ENCODE measurements at places on chromosomes 3 and 15.

GRCh38 chr15:32030795-32031194, 480 bp downstream of the CHRNA7 start:
- no peak for DNase-seq

GRCh38 chr3:24773798-24774197, 279.1 kb upstream of the THRB start:
- DNase-seq: no peak

DNA sequence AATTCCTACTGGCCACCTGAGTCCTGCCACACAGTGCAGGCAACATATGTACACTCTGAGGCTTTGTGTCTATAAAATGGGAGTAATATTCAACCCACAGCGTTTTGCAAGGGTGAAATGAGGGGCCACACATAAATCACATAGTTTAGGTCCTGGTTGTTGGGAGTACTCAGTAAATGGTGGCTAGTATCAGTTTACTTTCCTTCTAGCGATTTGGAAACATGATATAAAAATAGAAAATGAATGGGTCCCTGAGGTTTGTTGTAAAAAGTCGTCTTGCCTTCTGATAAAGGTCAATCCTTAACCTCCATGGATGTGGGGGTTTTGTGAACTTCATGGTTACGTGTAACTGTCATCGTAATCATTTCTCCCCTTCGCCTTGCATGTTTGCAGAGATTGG, 472.4 kb downstream of the EPHB1 start:
- no peak for DNase-seq

GRCh38 chr15:77966540-77967234, 110.8 kb downstream of the TBC1D2B start:
- no peak for DNase-seq

DNA sequence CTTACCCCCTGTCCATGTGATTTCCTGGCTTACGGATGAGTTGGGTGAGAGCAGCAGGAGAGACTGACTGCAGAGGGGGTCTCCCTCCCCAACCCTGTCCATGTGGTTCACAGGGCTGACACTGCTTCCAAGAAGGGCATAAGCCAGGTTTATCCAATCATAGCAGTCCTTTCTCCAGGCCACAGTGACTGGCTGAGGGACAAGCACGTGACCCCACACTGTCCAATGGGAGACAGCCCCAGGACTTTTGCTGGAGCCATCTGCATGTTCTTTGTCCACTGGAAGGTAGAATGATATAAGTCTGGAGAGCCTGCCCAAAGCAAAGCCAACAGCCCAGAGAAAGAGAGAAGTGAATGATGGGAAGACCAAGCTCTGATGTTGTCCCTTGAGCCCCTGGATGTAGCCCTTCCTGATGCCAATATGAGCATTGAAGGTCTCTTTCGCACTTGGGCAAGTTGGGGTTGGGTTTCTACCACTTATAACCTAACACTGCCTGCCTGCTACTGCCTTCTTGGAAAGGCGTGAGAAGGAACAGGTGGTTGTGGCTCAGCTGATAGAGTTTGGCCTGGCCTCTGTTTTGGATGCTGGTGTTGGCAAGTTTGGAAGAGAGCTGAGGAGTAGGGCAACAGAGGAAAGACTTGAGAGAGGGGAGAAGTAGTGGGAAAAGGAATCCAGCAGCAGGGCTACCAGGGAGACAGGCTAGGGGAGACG, 41.3 kb upstream of the GRIP2 start:
- no peak for DNase-seq

DNA sequence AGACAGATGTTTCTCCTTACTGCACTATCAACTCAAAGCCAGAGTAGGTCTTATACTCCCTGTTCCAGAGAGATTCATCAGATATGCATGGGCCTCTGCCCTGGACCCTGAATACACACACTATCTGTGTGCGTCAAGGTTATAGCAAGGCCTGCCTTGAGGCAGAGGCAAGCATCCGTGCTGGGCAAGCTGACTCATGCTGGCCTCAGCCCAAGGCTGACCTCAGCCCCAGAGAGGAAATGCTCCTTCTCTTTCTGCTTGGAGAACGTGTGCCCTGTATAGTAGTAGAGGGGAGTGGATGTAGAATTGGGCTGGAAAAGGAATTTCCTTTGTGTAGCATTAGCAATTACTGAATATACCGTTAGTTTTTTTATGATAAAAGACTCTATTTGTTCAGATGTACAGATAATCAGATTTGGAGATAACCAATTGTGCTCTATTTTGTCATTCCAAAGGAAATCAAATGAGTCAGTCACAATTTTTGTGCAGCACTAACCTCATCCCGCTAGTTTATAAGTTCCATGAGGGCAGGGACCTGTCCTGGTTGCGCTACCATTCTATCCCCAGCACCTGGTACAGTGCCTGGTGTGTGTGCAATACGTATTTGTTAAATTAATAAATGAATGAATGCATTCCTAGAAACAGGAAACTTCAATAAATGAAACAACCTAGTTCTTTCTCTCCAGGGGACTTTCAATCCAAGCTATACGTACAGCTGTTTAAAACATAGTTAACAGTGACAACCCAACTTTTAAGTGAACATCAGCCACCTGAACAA, 13.3 kb upstream of the PAQR9 start:
- no peak for DNase-seq

DNA sequence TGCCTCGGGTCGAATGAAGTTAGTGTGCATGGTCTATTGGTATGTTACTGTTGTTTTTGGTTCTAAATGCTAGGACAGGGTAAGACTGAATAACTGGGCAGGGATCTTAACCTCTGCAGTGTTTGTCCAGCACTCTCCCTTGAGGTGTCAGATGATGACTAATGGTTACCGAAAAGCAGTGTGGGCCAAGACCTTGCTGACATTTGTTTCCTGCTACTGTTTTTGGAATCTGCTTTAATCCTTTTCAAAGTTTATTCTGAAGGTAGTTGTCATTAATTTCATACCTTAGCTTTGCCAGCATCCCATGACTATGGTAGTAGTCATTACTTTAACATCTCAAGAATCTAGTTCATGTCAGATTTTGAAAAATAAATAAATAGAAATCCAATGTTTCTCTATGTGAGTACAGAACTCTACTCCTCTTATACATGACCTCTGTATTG, 117.0 kb downstream of the P3H2 start:
- no peak for DNase-seq

DNA sequence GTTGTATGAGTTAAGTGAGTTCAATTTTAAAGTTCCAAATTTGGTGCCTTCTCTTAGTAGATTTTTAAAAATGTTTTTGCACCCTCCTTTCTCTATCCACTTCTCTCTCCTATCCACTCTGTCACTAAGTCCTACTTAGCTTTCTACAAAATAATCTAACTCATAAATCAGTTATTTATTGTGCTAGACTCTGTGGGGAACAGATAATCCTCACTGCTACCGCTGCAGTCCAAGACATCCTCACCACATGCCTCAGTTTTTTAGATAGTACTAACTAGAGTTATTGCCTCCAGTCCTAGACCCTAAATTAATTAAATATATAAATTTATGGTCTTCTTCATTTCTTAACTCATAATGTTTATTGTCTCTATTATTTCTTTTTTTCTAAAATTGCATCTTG, 576.3 kb downstream of the GRM7 start:
- no peak for DNase-seq

DNA sequence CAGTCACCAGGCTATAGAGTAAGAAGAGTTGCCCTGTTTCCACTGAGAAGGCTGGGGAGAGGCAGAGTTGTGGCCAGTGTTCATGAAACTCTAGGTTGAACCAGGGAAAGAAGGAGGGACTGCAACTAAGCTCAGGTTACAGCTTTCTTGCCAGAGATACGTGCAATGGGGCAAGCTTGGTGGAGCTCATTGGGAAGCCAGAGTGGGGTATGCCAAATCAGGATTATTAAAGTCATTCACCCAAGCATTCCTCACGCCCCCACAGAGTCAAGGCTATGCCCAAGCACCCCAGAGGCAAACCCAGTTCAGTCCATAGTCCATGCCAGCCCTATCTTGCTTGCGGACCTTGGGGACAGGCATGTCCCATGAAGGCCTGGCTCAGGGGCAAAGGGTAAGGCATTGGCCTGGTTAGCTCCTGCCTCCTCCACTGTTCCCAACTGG, 17.6 kb downstream of the SLC6A20 start:
- DNase-seq: no peak

DNA sequence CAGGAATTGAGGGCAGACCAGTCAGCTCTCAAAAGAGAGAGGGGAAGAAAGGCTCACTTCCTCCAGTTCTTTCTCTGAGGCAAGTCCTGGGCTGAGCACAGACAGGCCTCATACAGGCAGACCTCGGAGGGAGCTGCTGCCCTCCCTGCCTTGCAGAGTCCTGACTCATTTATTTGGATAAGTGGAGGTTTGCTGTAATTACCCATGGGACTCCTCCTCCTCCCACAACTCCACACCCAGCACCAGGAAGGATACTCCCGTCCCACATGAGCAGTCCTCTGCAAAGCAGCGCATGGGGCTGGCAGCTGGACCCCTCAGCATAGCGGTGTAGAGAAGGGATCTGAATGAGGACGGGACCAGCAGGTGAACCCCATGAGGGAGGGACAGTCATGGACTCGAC, 13.4 kb upstream of the SCN10A start:
- no peak for DNase-seq

- no peak for DNase-seq
These were observed 155.7 kb downstream of the LIPC start for GRCh38 chr15:58587486-58587885.

GRCh38 chr3:139281096-139281495, 62.7 kb upstream of the MRPS22 start:
- no peak for DNase-seq

DNA sequence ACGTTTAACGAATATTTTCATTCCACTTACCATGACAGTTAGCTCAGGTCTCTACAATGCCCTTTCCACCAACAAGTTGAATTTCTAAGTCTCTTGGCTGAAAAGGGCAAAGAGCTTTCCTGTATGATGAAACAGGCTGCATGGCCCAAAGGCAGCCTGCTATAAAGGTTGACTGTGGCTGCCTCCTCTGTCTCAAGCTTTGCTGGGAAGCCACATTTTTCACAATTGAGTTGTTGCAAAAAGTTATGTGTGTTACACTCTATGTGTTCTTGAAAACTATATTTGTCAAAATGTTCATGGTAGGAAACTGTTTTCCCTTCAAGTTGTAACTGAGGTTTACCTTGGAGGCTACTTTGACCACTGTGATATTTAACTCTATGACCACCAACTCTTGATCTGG, 49.5 kb downstream of the DZIP1L start:
- DNase-seq: no peak

DNA sequence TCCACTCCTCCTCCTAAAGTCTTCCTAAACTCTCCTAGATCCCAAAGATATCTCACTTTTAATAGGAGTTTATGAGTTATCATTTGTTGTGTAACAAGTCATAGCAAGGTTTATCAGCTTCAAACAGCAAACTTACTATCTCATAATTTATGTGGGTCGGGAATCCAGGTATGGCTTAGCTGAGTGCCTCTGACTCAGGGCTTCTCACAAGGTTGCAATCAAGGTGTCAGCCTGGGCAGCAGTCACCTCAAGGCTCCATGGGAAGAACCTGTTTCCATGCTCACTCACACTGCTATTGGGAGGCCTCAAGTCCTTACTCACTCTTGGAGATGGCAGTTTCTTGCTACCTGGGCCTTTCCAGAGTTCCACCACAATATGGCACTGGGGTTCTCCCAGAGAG, 889.8 kb downstream of the MCTP2 start:
- DNase-seq: no peak

DNA sequence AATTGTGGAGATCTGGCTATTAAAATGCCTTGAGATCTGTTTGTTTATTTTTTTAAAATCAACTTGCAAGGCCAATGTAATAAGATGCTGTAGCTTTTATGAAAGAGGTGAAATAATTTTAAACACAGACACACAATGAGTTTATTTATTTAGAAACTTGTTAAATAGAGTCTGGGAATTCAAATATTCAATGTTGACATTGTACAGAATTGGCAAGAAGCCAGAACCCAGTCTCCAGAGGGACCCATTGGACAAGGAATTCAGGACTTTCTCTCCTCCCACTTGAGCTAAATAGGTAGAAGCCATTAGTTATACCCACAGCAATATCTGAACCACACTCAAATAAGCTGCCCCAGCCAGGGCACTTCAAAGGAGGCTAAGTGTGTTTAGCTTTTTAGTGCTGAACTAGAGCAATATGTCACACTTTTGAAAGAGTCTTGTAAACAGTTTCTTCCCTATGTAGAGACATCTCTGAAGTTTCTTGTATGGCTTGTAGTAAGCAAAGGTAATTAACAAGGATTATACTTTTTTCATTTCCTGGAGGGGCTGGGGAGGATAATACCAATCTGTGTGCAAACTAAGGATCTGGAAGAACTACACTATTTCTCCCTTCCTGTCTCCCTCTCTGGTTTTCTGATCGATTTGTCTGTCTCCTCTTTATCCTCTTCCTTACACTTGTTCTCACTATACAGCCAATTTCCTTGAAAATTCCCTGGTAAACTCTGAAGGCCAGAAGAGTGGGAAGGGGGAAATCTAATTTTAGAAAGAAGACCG, 6.0 kb downstream of the MECOM start:
- DNase-seq: no peak

GRCh38 chr15:74997141-74997540, 1.8 kb downstream of the SCAMP5 start:
- DNase-seq: no peak

DNA sequence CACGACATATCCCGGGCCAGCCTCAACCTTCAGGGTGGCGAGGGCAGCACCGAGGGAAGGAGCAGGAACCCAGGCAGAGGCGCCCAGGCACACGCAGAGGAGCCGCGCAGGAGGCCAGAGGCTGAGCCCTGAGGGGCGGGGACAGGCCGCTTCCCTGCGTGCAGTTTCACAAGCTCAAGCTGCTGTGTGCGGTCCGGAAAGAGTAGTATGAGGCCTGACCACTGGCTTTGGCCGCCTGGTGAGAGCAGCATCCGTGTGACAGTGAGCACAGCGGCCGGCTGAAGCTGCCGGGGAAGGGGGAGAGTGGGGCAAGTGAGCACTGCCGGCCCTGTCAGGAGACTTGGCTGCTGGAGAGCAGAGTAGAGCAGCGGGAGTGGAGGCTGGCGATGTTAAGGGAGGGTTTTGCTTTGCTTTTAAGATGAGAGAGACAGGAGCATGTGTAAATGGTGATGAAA, 8.7 kb downstream of the ZDHHC19 start:
- no peak for DNase-seq

DNA sequence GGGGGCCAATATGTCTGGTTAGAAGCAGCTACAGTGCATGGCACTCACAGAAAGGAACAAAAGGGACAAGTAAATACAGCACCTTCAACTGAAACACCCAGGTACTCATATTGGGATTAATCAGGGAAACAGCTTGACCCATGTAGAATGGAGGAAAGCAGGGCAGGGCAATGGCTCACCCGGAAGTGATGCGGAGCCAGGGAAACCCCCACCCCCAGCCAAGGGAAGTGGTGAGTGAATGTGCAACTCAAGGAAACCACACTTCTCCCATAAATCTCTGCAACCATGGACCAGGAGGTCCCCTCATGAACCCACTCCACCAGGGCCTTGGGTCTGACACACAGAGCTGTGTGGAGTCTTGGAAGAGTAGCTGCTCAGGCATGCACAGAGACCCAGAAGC, 117.1 kb downstream of the MTHFS start:
- no peak for DNase-seq

GRCh38 chr3:85360742-85361387, 402.1 kb downstream of the CADM2 start:
- no peak for DNase-seq

- DNase-seq: no peak
These were observed 226.6 kb upstream of the IL12A start for GRCh38 chr3:159761848-159762635.

- DNase-seq: no peak
These were observed 26.9 kb upstream of the MFSD1 start for GRCh38 chr3:158774965-158775364.

Measured in activated CD4-positive, alpha-beta T cell treated with anti-CD3 and anti-CD28 coated beads, Interleukin-2, amount 50 U/mL, for 24 hours (primary cell).